ENCODE measurements at places on chromosomes 16 and 17.

GRCh38 chr16:87550495-87550961 is 51.8 kb upstream of the JPH3 start:
- peak; percentile 35 for DNase-seq

GRCh38 chr17:44209786-44210341 is 9.6 kb downstream of the UBTF start:
- no peak for DNase-seq

- no peak for DNase-seq
Observed at GRCh38 chr17:13740686-13741085, 139.0 kb upstream of the HS3ST3A1 start.

GRCh38 chr17:61361084-61361483 is 38.6 kb upstream of the TBX2 start:
- no peak for DNase-seq

- no peak for DNase-seq
Observed at GRCh38 chr17:79326814-79327213, 252.2 kb downstream of the ENGASE start.

- no peak for DNase-seq
Observed at GRCh38 chr16:87974178-87974577, 22.9 kb downstream of the BANP start.
